ENCODE measurements at places on chromosomes 6 and 20. TPM values are rescaled to one million over a fixed set of nuclear protein-coding genes. Genes with fewer than 3 reads are reported as not detected.

GRCh38 chr6:137816133-137816579 lies 50.9 kb upstream of the TNFAIP3 start:
- no peaks in the 10 kb centered on the region for H3K36me3 ChIP-seq
- no peak overlapping the region for H3K27ac ChIP-seq
- DNase-seq, result no peak

GRCh38 chr6:4363656-4364055 lies 228.3 kb upstream of the ECI2 start:
- H3K4me1 ChIP-seq, result peaks cover 20% of the 10 kb centered on the region
- H3K4me3 ChIP-seq, result no peak overlapping the region
- no peak overlapping the region for H3K27ac ChIP-seq
- peak; percentile 19 for DNase-seq
- no peaks in the 10 kb centered on the region for H3K36me3 ChIP-seq
- no peaks in the 10 kb centered on the region for H3K27me3 ChIP-seq

TP53TG5 gene
- total RNA-seq, result not detected

GRCh38 chr6:109760208-109760607 lies 69.1 kb downstream of the FIG4 start:
- H3K27me3 ChIP-seq, result no peaks in the 10 kb centered on the region
- H3K27ac ChIP-seq, result no peak overlapping the region
- no peak overlapping the region for H3K4me3 ChIP-seq
- no peaks in the 10 kb centered on the region for H3K4me1 ChIP-seq
- H3K36me3 ChIP-seq, result no peaks in the 10 kb centered on the region

- H3K4me1 ChIP-seq, result peaks cover 9% of the 10 kb centered on the region
- no peaks in the 10 kb centered on the region for H3K36me3 ChIP-seq
- no peak overlapping the region for H3K27ac ChIP-seq
Observed at GRCh38 chr6:168165891-168166290, 86.9 kb upstream of the FRMD1 start.

DNA sequence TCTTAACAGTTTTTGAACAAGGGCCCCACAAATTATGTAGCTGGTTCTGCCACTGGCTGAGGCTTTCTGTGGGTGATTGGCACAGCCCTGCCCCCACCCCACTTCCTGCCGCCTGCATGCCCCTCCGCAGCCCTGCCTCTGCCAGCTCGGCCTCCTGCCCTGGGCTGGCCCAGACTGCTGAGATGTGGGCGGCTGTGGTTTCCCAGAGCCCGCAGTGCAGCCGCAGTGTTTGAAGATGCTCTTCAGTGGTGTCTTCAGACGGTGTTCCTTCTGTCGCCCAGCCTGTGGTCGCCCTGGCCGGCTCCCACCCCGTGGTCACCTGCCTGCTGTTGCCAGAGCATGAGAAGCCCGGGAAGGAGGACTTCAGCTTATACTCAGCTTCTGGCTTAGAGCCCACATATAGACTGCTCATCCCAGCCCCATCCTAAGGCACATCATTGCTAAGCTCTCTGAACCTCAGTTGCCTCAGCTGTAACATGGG lies 154.3 kb downstream of the VEGFA start:
- H3K4me1 ChIP-seq, result peaks cover 36% of the 10 kb centered on the region
- no peaks in the 10 kb centered on the region for H3K27me3 ChIP-seq
- H3K27ac ChIP-seq, result peak overlapping the region; percentile 51
- peak; percentile 69 for DNase-seq

DNA sequence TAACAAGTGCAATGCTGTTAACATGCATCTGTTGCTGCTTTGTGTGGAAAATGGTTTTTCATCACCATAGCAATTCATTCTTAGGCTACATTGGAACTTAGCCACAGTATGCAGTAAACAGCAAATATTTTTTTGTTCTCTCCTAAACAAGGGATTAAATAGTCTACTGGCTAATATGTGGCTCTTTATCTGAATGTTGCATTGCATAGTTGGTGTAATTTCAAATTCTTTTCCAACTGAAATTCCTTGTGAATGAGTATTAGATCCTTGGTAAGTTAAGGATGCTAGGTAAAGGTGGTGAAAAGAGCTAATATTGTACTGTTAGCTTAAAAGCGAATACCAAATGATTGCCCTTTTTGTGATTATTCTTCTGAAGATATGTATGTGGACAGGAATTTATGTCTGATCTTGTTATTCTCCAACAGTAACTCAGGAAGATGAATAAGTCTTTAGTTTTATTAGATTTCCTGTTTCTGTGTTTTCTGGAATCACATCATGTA lies 958 bp downstream of the MLIP start:
- H3K27me3 ChIP-seq, result 0 out of 2 replicates have a peak, but pooled peaks cover 3% of the 10 kb centered on the region
- no peak overlapping the region for H3K27ac ChIP-seq
- no peak overlapping the region for H3K4me3 ChIP-seq
- H3K4me1 ChIP-seq, result peaks cover 7% of the 10 kb centered on the region
- no peaks in the 10 kb centered on the region for H3K36me3 ChIP-seq
- DNase-seq, result peak; percentile 9

DNA sequence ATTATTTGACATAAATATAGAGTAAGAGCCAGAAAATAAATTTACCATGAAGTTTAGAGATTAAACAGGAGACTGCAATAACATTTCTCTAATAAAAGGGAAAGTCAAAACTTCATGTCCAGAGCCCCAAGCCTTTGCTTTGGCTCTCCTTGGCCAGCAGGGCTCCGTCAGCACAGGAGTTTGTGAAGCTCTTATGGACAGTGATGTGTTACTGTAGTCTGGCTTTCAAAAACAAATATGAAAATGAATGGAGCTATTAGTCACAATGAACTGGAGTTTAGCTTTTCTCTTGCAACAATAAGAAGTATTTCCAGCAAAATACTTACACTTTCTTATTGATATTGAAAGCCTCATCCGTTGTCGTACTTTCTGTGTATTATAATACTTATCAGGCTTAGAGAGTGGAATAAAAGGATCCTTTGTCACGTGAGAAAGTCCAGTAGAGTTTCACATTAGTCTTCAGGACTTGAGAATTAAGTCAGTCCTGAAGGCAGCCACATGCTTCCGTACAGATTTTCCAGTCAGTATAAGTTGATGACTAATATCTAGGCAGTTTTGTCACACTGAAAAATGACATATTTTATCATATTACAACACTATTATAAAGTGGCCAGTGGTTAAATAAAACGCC lies 117.0 kb upstream of the PRL start:
- no peaks in the 10 kb centered on the region for H3K4me1 ChIP-seq
- no peaks in the 10 kb centered on the region for H3K27me3 ChIP-seq
- H3K4me3 ChIP-seq, result no peak overlapping the region
- H3K27ac ChIP-seq, result no peak overlapping the region
- H3K36me3 ChIP-seq, result no peaks in the 10 kb centered on the region

DNA sequence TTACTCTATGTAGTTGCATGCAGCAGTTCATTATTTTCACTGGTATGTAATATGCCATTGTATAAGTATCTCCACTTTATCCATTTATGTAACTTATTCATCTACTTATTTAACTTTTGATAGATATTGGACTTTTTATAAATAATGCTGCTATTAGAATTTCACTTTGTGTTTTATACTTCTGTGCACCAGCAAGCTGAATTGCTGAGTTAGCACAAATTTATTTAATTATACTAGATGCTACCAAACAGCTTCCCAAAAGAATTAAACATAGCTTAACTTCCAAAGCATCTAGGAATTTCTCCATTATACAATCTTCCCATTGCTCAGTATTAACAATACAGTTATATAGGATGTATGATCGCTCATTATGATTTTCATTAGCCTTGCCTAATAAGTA lies 308.0 kb upstream of the FKBP1C start:
- no peaks in the 10 kb centered on the region for H3K4me1 ChIP-seq
- no peak overlapping the region for H3K27ac ChIP-seq
- DNase-seq, result no peak
- H3K36me3 ChIP-seq, result no peaks in the 10 kb centered on the region

DNA sequence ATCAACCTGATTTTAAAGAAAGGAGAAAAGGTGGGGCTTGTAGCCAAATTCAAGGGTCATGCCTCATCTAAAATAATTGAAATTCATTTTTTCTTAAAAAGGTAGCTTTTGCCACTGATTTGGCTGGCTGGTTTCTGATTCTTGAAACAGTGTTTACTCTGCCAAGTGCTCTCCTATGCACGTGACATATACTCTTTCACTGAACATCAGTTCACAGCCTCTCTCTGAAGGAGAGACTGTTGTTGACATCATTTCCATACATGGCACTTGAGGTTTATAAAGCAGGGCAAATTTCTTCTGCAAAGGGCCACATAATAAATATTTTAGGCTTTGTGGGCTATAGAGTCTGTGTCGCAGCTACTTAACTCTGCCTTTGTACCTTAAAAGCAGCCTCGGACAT lies 40.4 kb upstream of the DOK5 start:
- no peaks in the 10 kb centered on the region for H3K36me3 ChIP-seq
- no peak overlapping the region for H3K27ac ChIP-seq
- DNase-seq, result no peak
- no peak overlapping the region for H3K4me3 ChIP-seq
- no peaks in the 10 kb centered on the region for H3K4me1 ChIP-seq

- H3K4me3 ChIP-seq, result no peak overlapping the region
- H3K4me1 ChIP-seq, result no peaks in the 10 kb centered on the region
- H3K36me3 ChIP-seq, result no peaks in the 10 kb centered on the region
- no peak for DNase-seq
Observed at GRCh38 chr6:139482287-139482686, 107.8 kb upstream of the CITED2 start.

C6orf118 gene
- not detected for total RNA-seq

GRCh38 chr6:56448046-56448445 lies 194.6 kb downstream of the DST start:
- H3K36me3 ChIP-seq, result peaks cover 24% of the 10 kb centered on the region
- DNase-seq, result no peak
- no peak overlapping the region for H3K27ac ChIP-seq
- H3K27me3 ChIP-seq, result no peaks in the 10 kb centered on the region

RAB23 gene
- total RNA-seq, result 78.6 TPM

CENPQ gene
- total RNA-seq, result 10.8 TPM

NHSL1 gene
- total RNA-seq, result 6.2 TPM

SLC2A10 gene
- total RNA-seq, result 48.0 TPM

SYCP2 gene
- total RNA-seq, result 0.22 TPM

GRCh38 chr6:109483735-109484057 lies 677 bp upstream of the ZBTB24 start:
- H3K4me3 ChIP-seq, result peak overlapping the region; percentile 64
- DNase-seq, result no peak
- H3K27ac ChIP-seq, result no peak overlapping the region
- peaks cover 27% of the 10 kb centered on the region for H3K4me1 ChIP-seq

GRCh38 chr6:132404736-132405135 lies 3.5 kb upstream of the MOXD1 start:
- peaks cover 43% of the 10 kb centered on the region for H3K4me1 ChIP-seq
- peak overlapping the region; percentile 83 for H3K27ac ChIP-seq
- no peaks in the 10 kb centered on the region for H3K36me3 ChIP-seq
- H3K4me3 ChIP-seq, result peak overlapping the region; percentile 27

- no peak overlapping the region for H3K27ac ChIP-seq
- H3K4me1 ChIP-seq, result no peaks in the 10 kb centered on the region
- no peak overlapping the region for H3K4me3 ChIP-seq
- H3K36me3 ChIP-seq, result no peaks in the 10 kb centered on the region
- no peak for DNase-seq
Observed at GRCh38 chr6:97813889-97814567, 531.0 kb upstream of the MMS22L start.

TNXB gene
- 23.5 TPM for total RNA-seq

MLN gene
- not detected for total RNA-seq

KHDC1 gene
- 0.13 TPM for total RNA-seq

SOBP gene
- total RNA-seq, result 1.9 TPM

DNA sequence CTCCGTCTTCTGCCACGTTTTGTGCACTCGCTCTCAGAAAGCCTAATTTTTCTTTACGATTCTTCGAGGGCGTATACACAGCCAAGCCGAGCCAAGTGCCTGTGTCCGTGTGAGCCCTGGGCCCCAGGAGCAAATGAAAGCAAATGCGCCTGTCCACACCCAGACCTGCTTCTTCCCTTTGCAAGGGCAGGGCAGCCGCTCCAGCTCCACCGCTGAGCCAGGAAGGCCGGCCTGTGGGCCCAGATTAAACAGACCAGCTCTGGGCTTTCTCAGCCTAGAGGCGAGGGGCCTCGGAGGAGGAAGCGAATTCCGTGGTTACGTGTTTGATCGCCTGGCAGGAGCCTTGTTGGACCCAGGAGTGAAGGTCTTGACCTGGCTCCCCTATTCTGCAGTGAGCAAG lies 184.6 kb downstream of the SMOC2 start:
- no peak overlapping the region for H3K4me3 ChIP-seq
- H3K27ac ChIP-seq, result no peak overlapping the region
- no peaks in the 10 kb centered on the region for H3K27me3 ChIP-seq
- no peak for DNase-seq
- H3K4me1 ChIP-seq, result no peaks in the 10 kb centered on the region

- H3K27ac ChIP-seq, result no peak overlapping the region
- H3K36me3 ChIP-seq, result no peaks in the 10 kb centered on the region
- H3K4me3 ChIP-seq, result no peak overlapping the region
- no peaks in the 10 kb centered on the region for H3K4me1 ChIP-seq
- no peak for DNase-seq
Observed at GRCh38 chr6:123712831-123713230, 76.1 kb upstream of the TRDN start.

GRCh38 chr6:34233867-34234266 lies 2.8 kb upstream of the HMGA1 start:
- no peak for DNase-seq
- no peaks in the 10 kb centered on the region for H3K27me3 ChIP-seq
- H3K27ac ChIP-seq, result no peak overlapping the region

DNA sequence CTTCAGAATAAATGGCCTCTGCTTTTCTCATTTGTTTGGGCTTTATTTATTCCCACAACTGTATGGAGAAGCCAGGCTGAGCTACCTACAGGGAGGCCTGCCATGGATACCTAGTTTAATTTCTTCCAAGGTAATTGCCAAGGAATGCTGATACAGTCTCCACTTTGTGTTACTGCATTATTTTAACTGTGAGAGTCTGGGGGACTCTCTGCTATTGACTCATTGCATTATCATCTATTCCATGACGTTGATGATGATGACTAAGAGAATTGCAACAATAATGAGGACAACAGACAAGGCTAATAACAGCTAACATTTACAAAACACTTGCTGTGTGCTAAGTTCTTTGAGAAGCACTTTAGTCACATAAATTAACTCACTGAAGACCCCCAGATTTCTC lies 88.3 kb upstream of the COL21A1 start:
- peak overlapping the region; percentile 87 for H3K27ac ChIP-seq
- H3K4me3 ChIP-seq, result no peak overlapping the region
- H3K4me1 ChIP-seq, result peaks cover 22% of the 10 kb centered on the region
- no peaks in the 10 kb centered on the region for H3K27me3 ChIP-seq
- DNase-seq, result peak; percentile 88
- H3K36me3 ChIP-seq, result no peaks in the 10 kb centered on the region

MYCT1 gene
- under 0.01 TPM for total RNA-seq

- DNase-seq, result no peak
- no peaks in the 10 kb centered on the region for H3K36me3 ChIP-seq
- H3K4me3 ChIP-seq, result no peak overlapping the region
- H3K27ac ChIP-seq, result no peak overlapping the region
- H3K4me1 ChIP-seq, result no peaks in the 10 kb centered on the region
- H3K27me3 ChIP-seq, result no peaks in the 10 kb centered on the region
Observed at GRCh38 chr6:157561929-157562810, 181.2 kb downstream of the ZDHHC14 start.

TCF19 gene
- 28.4 TPM for total RNA-seq

- H3K27ac ChIP-seq, result no peak overlapping the region
- H3K4me3 ChIP-seq, result no peak overlapping the region
- peak; percentile 35 for DNase-seq
- peaks cover 10% of the 10 kb centered on the region for H3K4me1 ChIP-seq
- H3K27me3 ChIP-seq, result no peaks in the 10 kb centered on the region
Observed at GRCh38 chr6:5125152-5126006, 40.2 kb downstream of the PPP1R3G start.

STMND1 gene
- total RNA-seq, result not detected

- no peaks in the 10 kb centered on the region for H3K36me3 ChIP-seq
- H3K4me1 ChIP-seq, result peaks cover 20% of the 10 kb centered on the region
- DNase-seq, result peak; percentile 73
- no peak overlapping the region for H3K4me3 ChIP-seq
- H3K27ac ChIP-seq, result no peak overlapping the region
- H3K27me3 ChIP-seq, result peaks cover under 1% of the 10 kb centered on the region
Observed at GRCh38 chr6:166058064-166058739, 109.4 kb downstream of the TBXT start.
